ENCODE measurements at places on chromosomes 3 and 15.

GRCh38 chr3:111748132-111748531 is 110.9 kb upstream of the PHLDB2 start:
- H3K4me1 ChIP-seq = no peaks in the 10 kb centered on the region
- no peak overlapping the region for H3K4me3 ChIP-seq
- H3K27me3 ChIP-seq = no peaks in the 10 kb centered on the region
- DNase-seq = no peak
- no peak overlapping the region for H3K27ac ChIP-seq
- no peaks in the 10 kb centered on the region for H3K36me3 ChIP-seq

GRCh38 chr15:25742776-25743547 is 120.2 kb downstream of the ATP10A start:
- no peak for DNase-seq
- H3K4me1 ChIP-seq = no peaks in the 10 kb centered on the region
- H3K27ac ChIP-seq = no peak overlapping the region
- no peak overlapping the region for H3K4me3 ChIP-seq
- no peaks in the 10 kb centered on the region for H3K36me3 ChIP-seq

DNA sequence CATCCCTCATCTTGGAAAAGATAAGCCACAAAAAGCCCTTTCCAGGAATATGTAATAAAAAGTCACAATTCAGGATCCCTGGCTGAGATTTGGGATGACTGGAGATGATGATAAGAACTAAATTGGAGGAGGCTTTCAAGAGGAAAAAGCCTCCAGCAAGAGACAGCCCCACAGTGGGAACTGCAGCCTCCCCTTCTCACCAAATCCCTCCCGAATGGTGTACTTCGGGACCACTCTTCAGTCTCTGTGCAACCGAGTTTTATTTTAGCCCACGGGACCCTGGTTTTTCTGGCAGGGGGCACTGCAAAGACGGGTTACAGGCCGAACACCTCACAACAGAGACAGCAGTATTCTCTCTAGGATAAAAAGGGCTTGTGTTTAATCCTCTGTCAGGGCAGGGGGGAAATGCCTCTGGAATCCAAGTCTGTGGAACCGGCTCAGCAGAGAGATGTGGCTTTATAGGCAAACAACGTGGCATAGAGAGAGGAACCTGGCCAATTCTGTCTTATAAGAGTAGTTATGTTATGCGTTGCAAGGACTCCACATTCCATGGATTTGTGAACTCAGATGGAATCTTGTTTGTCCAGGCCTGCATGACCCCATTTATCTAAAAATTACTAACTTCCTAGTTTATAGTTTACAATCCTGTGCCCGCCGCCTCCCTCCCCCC is 1.2 kb upstream of the LMCD1 start:
- H3K27ac ChIP-seq = no peak overlapping the region
- no peak for DNase-seq
- no peaks in the 10 kb centered on the region for H3K36me3 ChIP-seq
- no peaks in the 10 kb centered on the region for H3K27me3 ChIP-seq
- H3K4me1 ChIP-seq = peaks cover 31% of the 10 kb centered on the region

GRCh38 chr3:189165092-189165612 is 6.6 kb upstream of the TPRG1 start:
- H3K36me3 ChIP-seq = no peaks in the 10 kb centered on the region
- H3K4me3 ChIP-seq = no peak overlapping the region
- no peak for DNase-seq
- no peak overlapping the region for H3K27ac ChIP-seq

- no peaks in the 10 kb centered on the region for H3K27me3 ChIP-seq
- DNase-seq = no peak
- H3K4me1 ChIP-seq = no peaks in the 10 kb centered on the region
- H3K36me3 ChIP-seq = no peaks in the 10 kb centered on the region
- H3K27ac ChIP-seq = no peak overlapping the region
Observed at GRCh38 chr3:63927422-63928280, 15.5 kb upstream of the SCAANT1 start.

DNA sequence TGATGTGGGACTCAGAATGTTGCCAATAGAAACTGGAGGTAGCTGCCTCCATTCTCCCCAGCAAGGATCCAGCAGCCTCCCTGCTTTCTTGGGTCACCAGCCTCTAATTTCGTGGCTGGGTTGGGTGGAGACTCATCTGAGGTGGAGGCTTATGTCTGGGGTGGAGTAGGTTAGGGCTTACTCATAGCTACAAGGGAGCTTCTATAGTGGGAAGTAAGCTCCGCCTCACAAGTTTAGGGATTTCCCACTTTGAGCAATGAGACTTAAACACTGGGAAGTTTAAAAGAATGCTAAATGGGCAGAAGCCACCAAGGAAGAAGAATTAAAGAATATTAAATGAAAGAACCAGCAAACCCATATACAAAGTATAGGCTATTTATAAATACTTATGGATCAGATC is 63.8 kb downstream of the GJD2 start:
- DNase-seq = no peak
- H3K4me3 ChIP-seq = no peak overlapping the region
- H3K4me1 ChIP-seq = no peaks in the 10 kb centered on the region
- no peak overlapping the region for H3K27ac ChIP-seq
- H3K36me3 ChIP-seq = no peaks in the 10 kb centered on the region
- peaks cover 5% of the 10 kb centered on the region for H3K27me3 ChIP-seq

DNA sequence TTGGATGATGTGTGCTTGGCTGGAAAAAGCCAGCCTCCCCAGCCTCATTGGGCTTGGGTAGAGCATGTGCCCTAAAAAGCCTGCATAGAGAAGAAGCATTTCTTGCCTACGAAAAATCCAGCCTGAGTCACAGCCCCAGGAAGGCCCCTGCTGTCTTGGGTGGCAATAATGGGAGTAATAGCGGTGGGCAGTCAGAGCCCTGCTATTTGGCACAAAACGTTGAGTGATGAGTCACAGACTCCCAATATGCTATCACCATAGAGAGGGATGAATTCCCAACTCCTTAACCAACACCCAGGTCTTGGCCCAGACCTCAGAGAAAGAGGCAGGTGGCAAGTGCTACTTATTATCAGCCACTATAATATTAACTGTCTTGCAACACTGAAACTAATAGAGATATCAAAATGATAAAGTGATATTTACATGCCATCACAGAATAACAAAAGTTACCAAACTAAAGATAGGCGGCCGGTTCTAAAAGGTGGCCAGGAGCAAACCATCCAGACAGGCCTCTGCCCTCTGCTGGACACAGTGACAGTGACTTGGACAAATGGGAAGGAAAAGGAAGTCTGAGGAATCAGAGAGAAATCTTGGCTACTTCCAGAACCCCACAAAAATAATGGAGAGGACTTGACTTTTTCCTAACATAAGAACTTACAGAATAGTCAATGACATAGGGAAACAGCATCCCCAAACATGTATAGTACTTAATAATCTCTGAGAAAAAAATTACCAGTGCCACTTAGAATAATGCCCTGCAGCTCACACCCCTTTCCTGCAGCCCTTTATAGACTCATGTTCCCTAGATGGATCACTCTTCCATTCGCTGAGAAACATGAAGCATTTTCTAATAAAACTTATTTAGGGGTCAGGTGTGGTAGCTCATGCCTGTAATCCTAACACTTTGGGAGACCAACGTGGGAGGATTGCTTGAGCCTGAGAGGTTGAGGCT is 51.9 kb upstream of the MUC13 start:
- H3K27ac ChIP-seq = peak overlapping the region; percentile 55
- H3K27me3 ChIP-seq = no peaks in the 10 kb centered on the region
- peak; percentile 89 for DNase-seq
- peaks cover 15% of the 10 kb centered on the region for H3K4me1 ChIP-seq
- H3K4me3 ChIP-seq = no peak overlapping the region

DNA sequence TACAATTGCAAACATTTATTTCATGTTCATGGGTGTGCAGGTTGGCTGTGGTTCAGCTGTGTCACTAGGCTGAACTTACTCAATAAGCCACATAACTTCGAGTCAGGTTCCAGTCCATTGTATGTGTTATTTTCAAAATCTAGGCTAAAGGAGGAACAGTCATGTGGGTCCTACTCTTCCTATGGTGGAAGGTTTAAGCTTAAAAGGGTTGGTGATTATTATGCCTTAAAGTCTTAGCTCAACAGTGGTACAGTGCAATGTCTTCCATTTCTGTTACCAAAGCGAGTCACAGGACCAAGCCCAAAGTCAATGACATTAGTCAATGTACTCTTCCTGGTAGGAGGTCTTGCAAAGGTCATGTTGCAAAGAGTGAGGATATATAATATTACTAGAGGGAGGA is 78.2 kb downstream of the ATG7 start:
- no peak for DNase-seq
- H3K36me3 ChIP-seq = no peaks in the 10 kb centered on the region
- H3K27ac ChIP-seq = no peak overlapping the region
- H3K27me3 ChIP-seq = no peaks in the 10 kb centered on the region

DNA sequence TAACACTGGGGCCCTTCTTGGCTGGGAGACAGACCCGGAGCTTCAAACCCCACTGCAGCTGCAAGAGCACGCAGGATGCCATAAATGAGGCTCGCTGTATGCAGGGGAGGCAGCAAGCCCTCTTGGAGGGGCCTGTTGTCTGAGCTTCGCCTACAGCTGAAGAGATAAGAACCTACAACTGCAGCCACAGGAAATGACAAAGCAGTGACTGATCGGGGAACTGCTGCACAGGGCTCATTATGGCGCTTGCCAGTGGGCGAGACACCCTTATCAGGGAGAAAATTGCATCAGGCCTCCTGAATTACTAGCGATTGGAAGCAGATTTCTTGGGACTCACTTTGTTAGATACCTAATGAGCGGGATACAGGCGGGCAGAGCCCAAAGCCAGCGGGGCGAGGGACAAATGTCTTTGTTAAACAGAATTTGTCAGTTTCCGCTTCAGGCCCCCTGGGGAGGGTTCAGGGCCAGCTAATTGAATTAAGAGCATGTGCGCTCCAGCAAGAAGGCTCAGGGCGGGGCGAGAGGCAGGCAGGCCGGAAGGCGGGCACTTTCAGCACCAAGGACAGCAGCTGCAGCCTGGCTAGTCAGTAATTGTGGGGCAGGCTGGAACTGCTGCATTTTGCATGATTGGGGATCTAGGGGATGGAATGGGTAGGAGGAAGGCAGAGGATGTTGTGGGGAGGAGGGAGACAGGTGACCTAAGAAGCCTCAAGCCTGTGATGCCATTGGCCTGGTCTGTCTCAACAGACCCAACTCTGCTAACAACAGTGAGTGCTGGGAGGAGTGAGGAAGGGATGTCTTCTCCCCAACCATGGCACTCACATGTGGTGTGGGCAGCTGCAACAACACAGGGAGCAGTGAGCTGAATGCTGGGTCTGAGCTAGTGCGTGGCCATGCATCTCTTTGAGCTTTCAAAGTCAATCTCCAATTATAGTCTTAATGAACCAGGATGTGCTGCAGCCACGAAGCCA is 55.3 kb downstream of the CCDC33 start:
- peak; percentile 99 for DNase-seq
- no peaks in the 10 kb centered on the region for H3K36me3 ChIP-seq
- peak overlapping the region; percentile 23 for H3K4me3 ChIP-seq
- peak overlapping the region; percentile 83 for H3K27ac ChIP-seq
- H3K4me1 ChIP-seq = peaks cover 20% of the 10 kb centered on the region
- H3K27me3 ChIP-seq = no peaks in the 10 kb centered on the region

GRCh38 chr3:28099296-28099695 is 142.1 kb upstream of the CMC1 start:
- no peaks in the 10 kb centered on the region for H3K36me3 ChIP-seq
- no peak for DNase-seq
- no peak overlapping the region for H3K27ac ChIP-seq
- no peak overlapping the region for H3K4me3 ChIP-seq
- H3K4me1 ChIP-seq = no peaks in the 10 kb centered on the region
